ENCODE measurements at places on chromosomes 2 and 18.

DNA sequence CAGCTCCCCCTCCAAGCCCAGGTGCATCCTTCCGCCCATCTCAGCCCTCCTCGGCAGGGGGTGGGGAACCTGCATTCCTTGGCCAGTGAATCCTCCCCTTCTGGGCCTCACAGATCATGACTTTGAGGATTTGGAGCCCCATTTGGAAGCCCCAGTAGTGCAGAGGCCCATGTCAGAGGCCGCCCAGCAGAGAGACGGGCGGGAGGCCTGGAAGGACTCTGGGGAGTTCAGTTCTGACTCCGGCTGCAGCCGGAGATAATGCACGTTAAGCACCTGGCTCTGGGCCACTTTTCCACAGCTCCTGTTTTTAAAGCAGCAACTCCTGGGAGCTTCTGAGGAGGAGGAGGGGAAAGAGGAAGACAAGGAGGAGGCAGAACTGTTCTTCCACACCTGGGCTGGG, 14.9 kb downstream of the ATOH8 start:
- DNase-seq: no peak

DNA sequence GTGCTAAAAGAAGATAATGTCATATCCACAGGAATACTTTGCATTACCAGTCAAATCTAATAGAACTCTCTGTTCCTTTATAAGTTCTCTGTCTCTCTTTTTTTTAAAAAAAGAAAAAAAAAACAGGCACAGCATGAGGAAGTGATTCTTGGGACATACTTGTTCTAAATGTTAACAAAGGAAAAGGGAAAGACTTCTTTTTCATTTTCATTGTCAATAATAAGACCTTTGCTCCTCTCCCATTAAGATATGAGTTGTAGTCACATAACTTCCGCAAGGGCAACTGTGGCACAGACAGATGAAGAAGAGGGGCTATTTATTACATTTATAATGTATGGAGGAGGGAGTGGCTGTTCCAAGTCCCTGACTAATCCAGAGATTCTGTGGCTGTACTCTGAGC, 4.7 kb downstream of the CD302 start:
- DNase-seq: no peak

GRCh38 chr18:48623468-48624235, 84.8 kb downstream of the CTIF start:
- DNase-seq: no peak

DNA sequence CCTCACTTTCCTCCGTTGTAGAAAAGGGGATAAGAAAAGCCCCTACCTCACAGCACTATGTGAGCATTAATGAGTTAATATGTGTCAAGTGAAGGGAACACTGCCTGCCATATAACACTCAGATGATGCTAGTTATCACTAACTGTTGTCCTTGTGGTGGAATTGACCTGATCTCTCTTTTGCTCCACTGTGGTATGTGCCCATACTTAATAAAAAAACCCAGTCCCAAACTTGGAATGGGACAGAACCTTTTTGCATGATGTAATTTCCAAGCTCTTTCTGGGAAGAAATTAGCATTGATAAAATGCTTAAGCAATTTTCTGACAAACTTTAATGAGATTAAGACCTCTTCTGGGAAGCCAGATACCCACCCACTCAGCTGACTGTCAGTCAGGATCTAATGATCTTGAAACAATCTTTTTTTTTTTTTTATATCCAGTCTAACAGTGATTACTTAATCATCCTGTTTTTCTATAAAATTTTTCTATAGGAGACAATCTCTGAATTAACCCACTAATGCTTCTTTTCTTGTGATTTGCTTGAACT, 158.7 kb downstream of the ZBTB7C start:
- no peak for DNase-seq

GRCh38 chr2:54404270-54404669, 51.9 kb upstream of the SPTBN1 start:
- no peak for DNase-seq

GRCh38 chr2:60796573-60797509, 40.8 kb downstream of the PAPOLG start:
- no peak for DNase-seq

GRCh38 chr2:53021292-53021691, 746.3 kb upstream of the CHAC2 start:
- no peak for DNase-seq

DNA sequence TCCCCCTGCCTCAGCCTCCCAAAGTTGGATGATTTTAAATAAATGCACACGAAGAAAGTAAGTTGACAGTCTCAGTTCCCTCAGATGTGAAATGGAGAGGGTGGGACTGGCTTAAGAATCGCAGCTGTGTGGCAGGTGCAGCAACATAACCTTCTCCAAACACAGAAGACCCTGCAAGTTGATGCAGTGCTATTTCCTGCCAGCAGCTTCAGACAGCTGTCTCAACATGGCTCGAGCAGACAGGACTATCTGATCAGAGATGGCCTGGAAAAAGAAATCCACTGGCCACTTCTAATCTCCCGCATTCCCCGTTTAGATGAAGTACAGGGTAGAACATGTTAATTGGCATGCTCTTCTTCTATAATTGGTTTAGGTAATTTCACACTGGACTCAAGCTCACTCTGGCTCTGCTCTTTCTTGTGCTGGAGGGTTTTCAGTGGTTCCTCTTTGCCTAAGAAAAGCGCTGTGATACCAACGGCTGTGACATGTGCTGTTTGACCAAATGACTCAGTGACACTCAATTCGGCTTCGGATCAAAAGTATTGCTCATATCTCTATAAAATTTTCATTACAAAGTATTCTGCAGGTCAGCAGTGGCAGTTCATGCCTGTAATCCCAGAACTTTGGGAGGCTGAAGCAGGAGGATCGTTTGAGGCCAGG, 40.2 kb downstream of the MYOM1 start:
- no peak for DNase-seq

- no peak for DNase-seq
These were observed 46.2 kb downstream of the PARD6G start for GRCh38 chr18:80200932-80201672.

- no peak for DNase-seq
These were observed 247.1 kb upstream of the FIGN start for GRCh38 chr2:163982938-163983337.

DNA sequence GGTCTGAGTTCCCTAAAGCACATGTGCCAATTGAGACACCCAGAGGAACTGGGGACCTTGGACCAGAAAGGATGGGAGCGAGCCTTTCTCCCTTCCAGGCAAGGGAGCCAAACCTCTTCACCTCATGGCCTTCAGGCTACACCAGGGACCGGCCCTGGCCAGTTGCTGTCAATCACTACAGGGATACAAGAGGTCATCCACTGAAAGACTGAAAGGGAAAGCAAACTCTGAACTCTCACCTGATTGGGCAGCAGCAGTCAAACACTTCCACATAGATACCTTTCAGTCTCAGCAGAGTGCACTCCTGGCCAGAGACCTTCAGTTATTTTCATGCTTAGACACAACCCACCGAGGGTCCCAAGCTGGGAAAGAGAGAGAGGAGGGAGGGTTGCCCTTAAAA, 1956.0 kb upstream of the LRRTM1 start:
- DNase-seq: no peak

GRCh38 chr2:42342061-42342794, 18.8 kb downstream of the COX7A2L start:
- DNase-seq: no peak

- DNase-seq: no peak
These were observed 234.9 kb upstream of the CYRIA start for GRCh38 chr2:16900405-16901025.

DNA sequence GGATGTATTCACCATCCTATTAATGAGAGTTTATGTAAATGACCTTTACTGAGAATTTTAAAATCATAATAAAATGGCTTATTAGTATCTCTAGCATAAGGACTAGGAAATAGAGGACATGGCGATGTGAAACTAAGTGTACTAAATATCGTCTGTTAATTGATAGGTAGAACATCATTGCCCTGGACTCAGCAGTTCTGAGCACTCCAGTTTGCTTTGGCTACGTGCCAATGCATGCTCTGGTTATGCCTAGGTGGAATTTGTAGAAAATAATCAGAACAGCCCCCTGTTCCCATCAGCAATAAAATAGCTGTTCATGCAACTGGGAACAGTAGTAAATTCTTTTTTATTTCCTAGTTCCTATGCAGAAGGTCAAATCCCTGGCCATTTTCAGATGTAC, 247.8 kb downstream of the DOK6 start:
- DNase-seq: no peak

DNA sequence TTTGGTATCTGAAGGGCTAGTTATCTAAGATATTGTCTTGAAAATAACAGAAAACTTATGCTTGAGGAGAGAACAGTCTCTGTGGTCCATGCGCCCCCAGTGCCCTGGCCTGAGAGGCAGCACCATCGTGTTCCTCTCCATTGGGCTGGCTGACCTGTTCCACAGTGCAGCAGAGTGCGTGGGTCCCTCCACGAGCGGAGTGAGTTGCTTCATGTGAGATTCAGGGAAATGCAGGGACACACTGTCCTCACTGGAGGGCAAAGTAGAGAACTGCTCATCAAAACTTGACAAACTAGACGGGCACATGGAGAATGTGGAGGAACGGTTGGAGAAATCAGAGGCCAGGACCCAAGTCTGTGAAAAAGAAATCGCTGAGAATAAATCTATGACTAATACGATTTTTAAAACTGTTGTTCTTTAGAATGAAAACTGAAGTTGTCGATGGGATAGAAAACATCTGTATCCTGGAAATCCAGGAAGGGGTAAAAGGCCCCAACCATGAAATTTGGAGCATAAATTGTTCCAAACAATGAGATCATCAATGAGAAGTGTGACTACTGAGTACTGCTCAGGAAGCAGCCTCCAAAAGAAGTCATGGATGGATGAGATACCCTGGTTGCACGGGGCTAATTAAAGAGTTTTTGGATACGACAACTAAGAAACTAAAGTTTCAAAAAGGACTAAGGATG, 58.1 kb downstream of the REV1 start:
- no peak for DNase-seq

- no peak for DNase-seq
These were observed 1.2 kb upstream of the SDC1 start for GRCh38 chr2:20226152-20226545.

DNA sequence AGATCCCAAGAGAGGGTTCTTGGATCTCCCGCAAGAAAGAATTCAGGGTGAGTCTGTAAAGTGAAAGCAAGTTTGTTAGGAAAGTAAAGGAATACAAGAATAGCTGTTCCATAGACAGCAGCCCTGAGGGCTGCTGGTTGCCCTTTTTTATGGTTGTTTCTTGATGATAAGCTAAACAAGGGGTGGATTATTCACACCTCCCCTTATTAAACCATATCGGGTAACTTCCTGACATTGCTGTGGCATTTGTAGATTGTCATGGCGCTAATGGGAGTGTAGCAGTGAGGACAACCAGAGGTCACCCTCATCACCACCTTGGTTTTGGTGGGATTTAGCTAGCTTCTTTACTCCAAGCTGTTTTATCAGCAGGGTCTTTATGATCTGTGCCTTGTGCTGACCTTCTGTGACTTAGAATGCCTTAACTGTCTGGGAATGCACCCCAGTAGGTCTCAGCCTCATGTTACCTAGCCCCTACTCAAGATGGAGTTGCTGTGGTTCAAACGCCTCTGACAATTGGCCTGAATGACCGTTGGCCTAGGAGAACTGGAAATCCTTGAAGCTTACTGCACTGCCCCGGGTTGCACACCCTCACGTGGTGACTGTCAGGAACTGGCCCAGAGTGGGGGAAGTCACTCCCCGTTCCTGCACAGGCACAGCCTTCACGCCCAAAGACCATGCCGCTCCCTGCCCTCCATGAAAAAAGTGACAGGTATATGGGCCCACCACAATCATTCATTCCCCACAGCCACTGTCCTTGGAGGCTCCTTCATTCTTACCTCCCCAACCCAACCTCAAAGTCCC, 136.9 kb downstream of the SEPTIN10 start:
- DNase-seq: no peak

DNA sequence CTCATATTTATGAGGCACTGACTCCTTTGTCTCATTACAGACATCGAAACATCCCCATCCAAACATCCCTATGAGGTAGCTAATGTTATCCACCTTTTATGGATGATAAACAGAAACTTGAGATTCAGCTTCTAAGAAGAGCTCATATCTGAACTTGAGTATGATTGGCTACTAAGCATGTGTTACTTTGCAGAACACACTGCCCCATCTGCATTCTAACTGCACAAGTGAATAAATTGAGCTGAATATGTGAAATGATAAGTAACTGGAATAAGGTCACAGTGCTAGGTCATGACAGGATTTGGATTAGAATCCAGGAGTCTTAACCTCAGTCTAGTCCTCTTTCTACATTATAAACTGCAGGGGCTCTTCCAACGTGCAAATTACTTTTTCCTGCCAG, 172.7 kb downstream of the SETBP1 start:
- no peak for DNase-seq

- no peak for DNase-seq
These were observed 161.2 kb upstream of the SIX2 start for GRCh38 chr2:45170191-45171135.

DNA sequence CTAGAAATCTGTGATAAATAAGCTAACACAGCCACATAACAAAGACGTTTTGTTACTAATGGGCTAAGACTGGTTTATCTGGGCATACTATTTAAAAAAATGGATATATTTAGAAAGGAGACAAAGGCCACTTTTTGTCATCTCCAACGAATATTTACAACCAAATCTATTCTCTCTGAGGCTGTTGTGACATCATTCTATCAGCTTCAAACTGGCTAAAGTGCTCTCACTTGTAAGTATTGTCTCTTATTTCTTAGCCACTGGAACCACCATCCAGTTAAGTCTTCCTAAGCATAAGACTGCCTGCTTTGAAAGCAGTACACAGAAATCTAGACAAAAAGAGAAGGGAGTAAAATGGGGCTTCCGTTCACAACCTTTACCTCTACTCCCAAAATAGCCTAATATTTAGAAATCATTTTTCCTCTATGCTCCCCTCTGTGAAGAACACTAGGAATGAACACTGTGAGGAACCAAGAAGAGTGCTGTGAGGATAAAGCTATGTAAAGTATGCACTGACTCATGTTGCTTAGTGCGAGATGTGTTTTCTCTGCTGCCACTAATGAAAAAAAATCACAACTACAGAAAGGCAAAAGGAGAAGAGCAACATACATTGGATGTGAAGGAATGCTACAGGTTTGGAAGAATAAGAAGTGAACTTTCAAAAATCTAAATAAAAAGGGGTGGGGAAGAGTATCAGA, 264.1 kb downstream of the EXOC6B start:
- no peak for DNase-seq

DNA sequence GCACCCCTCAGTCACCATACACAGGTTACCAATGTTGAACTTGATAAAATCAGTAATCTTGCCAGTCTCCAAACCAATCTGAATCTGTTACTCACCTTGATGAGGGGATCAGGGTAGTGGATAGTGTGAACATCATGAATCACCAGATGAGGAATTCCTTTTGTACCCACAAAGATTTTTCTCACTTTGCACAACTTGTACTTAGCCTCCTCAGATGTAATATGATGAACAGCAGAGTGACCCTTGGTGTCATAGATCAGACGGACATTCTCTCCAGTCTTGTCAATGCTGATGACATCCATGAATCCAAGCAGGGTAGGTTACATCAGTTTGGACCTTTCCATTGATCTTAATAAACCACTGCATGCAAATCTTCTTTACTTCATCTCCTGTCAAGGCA, 54.7 kb downstream of the MDH1 start:
- DNase-seq: no peak

Measured in liver (tissue), 10 donors.